ENCODE measurements at places on chromosomes 5 and 9. TPM values are rescaled to one million over a fixed set of nuclear protein-coding genes. Genes with fewer than 3 reads are reported as not detected.

CARTPT gene
- total RNA-seq, result not detected

DNA sequence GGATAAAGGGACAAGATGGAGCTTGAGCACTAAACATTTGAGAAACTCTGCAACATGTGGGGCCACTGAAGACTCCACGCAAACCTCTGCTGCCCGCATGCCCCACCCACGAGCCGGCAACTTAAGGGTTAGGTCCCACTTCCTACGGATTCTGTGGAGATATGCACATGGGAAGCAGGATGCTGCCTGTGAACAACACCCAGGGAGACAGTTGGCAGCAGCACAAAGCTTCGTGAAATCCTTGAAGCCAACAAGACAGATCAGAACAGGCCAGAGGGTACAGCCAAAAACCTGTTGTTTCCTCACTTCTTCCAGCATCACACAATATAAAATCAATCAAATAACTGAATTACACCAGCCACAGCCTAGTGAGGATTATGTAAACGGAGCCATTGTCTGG lies 270.4 kb downstream of the ENC1 start:
- no peak for DNase-seq

DNA sequence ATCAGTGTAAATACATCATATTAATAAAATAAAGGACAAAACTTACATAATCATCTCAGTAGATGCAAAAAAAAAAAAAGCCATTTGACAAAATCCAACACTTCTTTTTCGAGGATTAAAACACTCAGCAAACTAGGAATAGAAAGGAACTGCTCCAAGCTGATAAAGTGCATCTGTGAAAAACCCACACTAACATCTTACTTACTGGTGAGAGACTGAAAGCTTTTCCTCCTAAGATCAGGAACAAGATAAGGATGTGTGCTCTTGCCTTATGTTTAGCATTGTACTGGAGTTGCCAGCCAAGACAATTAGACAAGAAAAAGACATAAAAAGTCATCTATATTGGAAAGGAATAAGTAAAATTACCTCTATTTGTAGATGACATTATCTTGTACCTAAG lies 120.2 kb upstream of the SAP30L start:
- DNase-seq, result no peak

OR1J4 gene
- total RNA-seq, result not detected

GRCh38 chr9:124884376-124884775 lies 22.4 kb downstream of the ARPC5L start:
- DNase-seq, result no peak

Data from epithelial cell of proximal tubule (primary cell).